Esophagus mucosa (tissue), 1 donor: ENCODE measurements at places on chromosomes 12 and 14.

DNA sequence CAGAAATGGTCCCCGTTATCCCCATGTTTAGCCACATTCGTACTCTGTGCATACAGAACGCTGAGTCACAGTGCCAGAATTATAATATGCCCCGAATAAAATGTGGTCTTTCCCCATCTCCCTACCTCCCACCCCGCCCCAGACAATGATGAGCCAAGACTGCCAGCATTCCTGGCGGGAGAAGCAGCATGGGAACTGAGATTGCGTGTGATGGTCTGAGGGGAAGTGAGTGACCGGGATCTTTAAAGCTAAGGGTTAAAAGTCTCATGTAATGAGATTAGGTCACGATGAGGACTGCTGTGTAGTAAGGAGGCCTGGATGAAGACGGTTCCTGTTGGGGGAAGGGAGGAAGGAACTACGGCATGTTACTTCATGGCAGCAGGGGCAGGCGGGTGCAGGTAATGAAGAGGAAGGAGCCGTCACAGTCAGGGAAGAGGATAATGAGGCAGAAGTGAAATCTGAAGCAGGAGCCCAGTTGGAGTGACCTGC is 243.3 kb upstream of the FKBP4 start:
- ATAC-seq = no peak

GRCh38 chr12:1421091-1421846 is 173.1 kb downstream of the FBXL14 start:
- no peak for ATAC-seq

DNA sequence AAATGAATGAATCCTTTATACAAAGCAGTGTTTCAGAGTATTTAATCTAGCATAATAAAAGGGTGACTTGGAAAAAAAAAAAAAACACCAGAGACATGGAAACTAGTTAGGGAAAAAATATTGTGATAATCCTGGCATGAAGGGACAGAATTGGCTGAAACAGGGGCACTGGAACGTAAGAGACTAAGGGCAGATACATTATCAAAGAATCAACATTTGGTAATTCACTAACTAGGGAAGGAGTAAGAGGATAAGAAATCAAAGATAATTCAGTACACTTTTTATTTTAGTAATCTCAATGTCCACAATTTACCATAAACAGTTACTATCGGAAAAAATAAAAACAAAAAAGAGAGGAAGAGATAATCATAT is 18.2 kb downstream of the PYM1 start:
- ATAC-seq = no peak

GRCh38 chr12:56676851-56677580 is 11.1 kb downstream of the PTGES3 start:
- ATAC-seq = no peak

- ATAC-seq = no peak
These were observed 8.2 kb upstream of the A2M start for GRCh38 chr12:9123781-9124382.

DNA sequence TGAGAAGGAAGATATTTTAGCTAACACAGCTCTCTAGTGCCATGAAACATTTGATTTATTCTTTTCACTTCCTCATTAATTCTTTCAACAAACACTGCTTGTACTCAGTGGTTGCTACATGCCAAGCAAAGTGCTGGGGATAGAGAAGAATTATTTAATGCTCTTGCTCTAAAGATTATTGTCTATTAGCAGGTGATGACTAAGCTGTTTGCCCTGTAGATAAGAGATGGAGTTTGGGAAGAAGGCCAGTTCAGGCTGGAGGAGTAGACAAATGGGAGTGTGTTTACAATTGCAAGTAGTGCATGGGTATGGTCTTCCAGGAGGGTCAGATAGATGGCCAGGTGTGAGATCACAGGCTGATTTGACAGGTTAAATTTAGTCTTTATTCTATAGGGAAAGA is 99.8 kb upstream of the SEL1L start:
- no peak for ATAC-seq

- ATAC-seq = no peak
These were observed 45.3 kb upstream of the STAC3 start for GRCh38 chr12:57296291-57296690.

DNA sequence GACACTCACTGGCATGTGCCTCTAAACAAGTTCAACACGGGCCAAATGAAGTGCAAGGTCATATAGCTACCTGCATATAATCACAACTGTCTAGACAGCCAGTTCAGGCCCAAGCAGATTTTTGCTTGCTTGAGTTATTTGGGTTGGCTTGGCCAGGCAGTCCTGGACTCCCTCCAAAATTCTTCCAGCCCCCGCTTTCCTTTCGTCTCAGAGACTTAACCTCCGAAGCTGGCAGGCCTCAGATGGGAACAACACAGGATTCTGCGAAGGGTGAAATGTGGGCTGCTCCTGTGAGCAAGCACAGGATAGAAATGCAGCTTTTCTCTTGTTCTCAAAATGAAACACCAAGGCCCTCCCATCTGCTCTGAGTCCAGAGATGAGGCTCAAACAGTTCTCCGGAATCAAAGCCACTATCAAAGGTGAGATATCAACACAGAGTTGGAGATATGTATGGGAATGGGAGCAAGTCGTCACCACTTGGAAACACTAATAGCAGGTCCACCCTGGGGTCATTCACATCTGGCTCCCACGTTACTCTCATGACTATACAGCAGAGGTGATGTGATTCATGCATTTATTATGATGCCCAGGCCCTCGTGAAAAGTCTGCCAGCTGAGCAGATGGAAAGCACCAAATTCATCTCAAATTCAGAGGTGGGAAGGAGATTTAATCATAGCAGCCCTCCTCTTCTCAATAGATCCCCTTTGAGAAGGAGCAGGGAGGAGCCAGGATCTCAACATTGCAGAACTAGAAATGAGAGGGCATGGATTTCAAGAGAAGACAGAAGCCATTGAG is 389.8 kb downstream of the NUAK1 start:
- no peak for ATAC-seq

DNA sequence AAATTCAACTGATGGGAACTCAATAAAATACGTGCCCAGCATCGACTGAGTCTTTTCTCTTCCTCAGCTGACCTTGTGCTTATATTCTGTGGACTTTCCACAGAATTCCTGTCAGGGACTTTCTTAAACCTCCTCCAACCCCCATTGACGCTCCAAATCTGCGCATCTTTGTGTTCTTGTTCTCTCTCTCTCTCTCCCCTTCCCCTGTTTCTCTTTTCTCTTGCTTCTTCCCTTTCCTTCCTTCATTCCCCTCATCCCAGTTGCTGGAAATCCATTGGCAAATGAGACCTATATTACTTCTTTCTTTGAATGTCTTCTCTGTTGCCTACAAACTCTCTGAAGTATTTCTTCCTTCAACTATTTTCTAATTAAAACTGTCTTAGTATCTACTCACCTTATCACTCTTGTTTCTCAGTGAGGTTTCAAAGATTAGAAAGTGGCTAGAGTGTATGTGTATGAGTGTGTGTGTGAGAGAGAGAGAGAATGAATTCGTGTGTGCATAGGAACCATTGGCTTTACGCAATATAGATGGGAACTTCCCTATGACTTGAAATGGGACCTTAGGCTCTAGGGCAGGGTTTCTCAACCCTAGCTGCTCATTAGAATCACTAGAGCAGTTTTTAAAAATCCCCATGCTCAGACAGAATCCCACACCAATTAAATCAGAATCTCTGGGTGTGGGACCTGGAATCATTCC is 41.8 kb upstream of the DHRS7 start:
- no peak for ATAC-seq
